NCI-H1694 treated with DMSO at 0.1 percent for 48 hours (cell line): ENCODE measurements at places on chromosomes 5 and 9.
A peak's percentile ranks its signal among the peaks of the same experiment; 100 is the strongest.

- DNase-seq, result no peak
Observed at GRCh38 chr5:84603568-84604185, 219.0 kb upstream of the EDIL3 start.

DNA sequence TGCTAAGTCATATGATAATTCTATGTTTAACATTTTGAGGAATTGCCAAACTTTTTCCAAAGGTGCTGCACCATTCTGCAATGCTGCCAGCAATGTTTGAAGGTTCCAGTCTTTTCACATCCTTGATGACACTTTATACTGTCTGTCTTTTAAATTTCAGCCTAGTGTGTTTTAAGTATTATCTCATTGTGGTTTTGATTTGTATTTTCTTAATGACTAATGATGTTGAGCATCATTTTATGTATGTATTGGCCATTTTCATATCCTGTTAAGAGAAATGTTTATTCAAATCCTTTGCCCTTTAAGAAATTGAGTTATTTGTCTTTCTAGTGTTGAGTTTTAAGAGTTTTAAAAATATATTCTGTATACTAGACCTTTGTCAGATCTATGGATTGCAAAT is 5.0 kb upstream of the TEX48 start:
- DNase-seq, result no peak

GRCh38 chr9:97271292-97271691 is 36.2 kb upstream of the CCDC180 start:
- no peak for DNase-seq

GRCh38 chr9:77710316-77710715 is 62.2 kb upstream of the GNA14 start:
- DNase-seq, result no peak

- no peak for DNase-seq
Observed at GRCh38 chr5:113742176-113742575, 228.7 kb downstream of the YTHDC2 start.

GRCh38 chr9:87714819-87715218 is 11.1 kb upstream of the CTSL start:
- DNase-seq, result no peak

GRCh38 chr5:60340326-60340725 is 359.6 kb downstream of the DEPDC1B start:
- DNase-seq, result no peak

GRCh38 chr9:25964239-25964638 is 286.0 kb upstream of the TUSC1 start:
- DNase-seq, result peak; percentile 49

- no peak for DNase-seq
Observed at GRCh38 chr9:18825656-18826170, 207.3 kb downstream of the SAXO1 start.

GRCh38 chr9:32497921-32498320 is 28.1 kb downstream of the RIGI start:
- no peak for DNase-seq

- no peak for DNase-seq
Observed at GRCh38 chr5:169083394-169084018, 217.4 kb downstream of the SLIT3 start.

DNA sequence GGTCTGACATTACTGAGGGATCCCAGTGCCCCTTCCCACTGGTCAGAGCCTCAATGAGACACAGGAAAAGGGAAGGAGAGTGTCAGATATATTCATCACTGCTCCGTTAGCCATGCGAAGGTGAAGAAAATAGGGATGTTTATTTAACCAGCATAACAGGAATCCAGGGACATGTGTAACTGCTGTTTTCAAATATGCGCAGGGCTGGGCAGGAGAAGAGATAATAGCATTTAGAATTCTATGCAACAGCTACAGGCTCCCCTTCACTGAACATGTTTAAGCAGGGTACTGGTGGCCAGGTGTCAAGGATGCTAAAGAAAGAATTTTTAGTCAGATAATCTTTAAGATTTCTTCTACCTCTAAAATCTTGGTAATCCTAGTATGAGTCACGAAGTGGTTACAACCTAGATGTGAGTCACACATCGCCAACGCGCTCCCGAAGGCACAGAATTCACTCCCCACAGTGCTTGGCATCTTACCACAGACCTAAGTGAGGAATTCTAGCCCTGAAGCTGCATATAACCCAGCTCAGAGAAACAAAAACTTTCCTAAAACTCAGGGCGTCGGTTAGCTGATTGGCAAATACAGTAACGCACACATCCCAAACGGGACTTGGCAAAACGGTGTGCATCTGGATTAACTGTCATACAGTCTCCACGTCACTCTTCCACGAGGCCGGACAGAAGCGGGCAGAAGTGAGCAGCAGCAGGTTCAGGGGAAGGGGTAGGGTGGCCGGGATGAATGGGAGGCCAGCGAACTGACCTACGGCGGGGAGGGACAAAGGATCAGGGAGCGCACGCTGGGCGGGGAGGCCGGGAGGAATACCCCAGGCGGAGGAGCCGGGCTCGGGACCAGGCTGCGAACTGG is 1.1 kb downstream of the CTNNAL1 start:
- peak; percentile 7 for DNase-seq

DNA sequence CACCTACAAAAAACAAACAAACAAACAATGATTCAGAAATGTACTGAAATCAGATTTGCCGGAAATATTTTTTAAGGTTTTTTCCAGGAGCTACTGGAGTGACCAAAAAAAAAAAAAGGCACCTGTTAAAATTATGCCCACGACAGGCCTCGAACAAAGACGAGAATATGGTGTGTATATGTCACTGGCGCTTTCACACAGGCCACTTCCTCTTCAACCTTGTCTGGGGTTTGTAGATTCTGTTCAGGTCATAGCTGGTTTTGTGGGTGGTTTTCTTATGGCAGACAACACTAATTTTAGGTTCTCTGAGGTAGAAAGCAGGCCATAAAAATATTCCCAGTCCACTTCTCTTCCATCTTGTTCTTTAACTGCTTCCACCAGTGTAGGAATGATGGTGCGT is 7.0 kb downstream of the NDUFB6 start:
- no peak for DNase-seq

DNA sequence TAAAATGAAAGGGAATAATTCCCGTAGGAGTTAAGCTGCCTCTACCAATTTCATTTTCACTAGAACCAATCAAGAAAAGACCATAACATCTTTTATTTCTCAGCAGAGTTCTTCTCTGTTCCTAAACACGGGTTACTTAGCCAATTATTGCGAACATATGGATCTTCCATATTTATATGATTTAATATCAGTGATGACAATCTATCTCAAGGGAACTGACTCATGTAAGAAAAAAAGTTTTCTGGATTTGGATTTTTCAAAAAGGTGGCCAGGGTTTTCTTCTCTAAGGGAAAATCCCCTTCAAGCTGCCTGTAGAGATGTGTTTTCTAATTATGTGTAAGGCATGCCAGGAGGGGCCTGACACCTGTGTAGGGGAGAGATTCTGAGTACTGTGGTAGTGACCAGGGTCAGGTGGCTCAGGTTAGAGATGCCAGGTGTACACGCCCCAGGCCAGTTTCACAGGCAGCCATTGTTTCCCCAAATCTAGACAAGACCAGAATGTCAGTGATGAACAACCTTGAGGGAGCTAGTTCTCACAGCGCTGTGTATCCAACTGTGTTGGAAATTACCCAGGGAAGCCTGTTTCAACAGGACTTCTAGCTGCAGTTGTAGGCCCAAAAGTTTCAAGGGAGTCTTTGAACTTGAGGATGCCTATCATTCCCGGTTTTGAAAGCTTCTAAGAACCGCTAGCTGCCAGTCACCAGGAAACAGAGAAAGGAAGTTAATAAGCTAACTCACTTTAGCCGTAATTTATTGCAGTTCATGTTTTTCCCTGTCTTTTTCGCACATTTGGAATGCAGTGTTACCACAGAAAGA is 572.5 kb upstream of the RGMB start:
- DNase-seq, result no peak
